Renal cortex interstitium (tissue), 15 donors: ENCODE measurements at places on chromosomes 12 and 14.

DNA sequence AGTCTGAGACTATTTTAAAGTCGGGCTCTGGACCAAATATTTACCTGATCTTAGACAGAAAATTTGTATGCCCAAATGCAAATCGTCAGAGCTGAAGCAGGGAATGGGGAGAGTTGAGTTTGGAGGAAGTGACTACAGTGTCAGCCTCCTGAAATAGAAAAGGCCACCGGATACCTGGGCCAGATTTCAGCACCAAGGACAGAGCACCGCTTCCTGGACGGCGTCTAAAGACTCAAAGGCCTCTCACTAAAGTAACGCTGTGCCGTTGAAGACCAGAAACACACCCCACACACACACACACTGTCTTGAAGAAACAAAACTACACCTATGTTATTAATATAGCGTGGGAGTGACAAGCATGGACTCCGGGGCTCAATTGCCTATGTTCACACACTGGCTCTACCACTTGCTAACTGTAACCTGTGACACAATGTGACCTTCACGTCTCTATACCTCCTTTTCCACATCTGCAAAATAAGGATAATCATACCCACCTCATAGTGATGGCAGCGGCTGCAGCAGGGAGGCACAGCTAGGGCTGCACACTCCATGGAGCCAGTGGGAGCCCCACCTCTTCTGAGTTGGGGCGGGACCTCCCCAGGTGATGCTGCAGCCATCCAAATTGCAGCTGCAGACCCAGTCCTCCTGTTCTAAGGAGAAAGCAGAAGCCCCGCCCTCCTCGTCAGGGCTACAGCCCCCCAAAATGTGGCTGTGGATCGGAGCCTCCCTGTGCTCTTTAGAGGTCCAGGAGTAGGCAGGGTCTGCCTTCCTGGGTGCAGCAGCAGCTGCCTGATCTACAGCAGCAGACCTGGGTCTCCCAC, 35.6 kb downstream of the KRT76 start:
- peak; percentile 78 for DNase-seq

GRCh38 chr12:110373425-110373824, 30.1 kb downstream of the ANAPC7 start:
- DNase-seq = no peak

DNA sequence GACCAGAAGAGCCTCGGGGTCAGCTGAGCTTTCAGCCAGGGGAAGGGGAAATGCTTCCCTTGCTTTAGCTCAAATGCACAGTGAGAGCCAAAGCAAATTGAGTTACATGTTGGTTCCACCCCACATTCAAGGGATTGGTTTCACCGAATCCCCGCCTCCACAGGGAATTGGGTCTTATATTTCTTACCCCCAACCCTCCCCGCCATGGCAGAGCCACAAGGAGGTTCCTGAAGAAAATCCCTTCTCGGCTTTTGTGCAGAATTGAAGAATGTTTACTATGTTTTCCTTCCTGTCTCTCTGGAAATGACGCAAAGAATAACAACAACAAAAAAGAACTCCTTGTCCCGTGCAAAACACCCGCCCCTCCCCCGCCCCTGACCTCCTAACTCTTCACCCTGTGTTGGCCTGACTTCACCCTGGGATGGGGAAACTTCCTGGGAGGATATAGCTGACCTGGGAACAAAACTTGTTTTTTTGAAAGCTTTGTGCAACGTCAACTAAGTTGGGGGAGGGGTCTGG, 21.9 kb upstream of the CIPC start:
- DNase-seq = peak; percentile 53

DNA sequence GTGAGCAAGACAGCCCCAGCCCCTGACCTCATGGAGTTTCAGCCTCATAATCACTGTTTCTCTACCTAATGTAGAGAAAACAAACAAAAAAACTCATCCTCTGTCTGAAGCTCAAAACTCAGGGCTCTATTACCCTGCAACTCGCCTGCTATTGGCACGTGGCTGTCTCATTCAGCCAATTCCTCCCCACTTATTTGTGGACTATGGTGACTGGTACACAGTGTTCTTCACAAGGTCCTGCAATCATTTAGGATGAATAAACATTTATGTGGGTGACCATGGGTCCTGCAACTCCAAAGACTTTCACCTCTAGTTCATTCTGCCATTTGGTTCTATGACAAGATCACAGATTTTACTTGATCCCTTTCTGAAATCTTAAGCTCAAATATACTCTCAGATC, 4.7 kb downstream of the PPP2R3C start:
- DNase-seq = no peak

- DNase-seq = no peak
Observed at GRCh38 chr12:129103231-129103630, 250.0 kb downstream of the GLT1D1 start.

DNA sequence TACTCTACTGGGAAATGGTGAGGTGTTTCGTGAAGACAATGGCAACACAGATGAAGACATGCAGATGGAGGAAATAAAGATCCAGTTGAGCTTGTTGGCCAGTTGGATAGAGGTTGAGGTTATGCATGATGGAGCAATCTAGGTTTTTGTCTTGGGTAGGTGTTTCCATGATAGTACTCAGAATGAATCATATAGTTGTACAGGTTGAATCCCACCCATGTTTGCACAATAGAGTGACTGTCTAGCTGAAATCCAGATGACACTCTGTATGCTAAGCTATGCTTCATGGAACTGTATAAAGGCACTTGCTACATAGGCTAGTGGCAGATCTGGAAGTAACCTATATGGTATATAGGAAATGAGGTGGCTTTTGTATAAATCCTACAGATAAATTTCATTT, 264.9 kb downstream of the NAV3 start:
- DNase-seq = no peak

- DNase-seq = no peak
Observed at GRCh38 chr14:98133806-98134205, 1138.2 kb downstream of the BCL11B start.

DNA sequence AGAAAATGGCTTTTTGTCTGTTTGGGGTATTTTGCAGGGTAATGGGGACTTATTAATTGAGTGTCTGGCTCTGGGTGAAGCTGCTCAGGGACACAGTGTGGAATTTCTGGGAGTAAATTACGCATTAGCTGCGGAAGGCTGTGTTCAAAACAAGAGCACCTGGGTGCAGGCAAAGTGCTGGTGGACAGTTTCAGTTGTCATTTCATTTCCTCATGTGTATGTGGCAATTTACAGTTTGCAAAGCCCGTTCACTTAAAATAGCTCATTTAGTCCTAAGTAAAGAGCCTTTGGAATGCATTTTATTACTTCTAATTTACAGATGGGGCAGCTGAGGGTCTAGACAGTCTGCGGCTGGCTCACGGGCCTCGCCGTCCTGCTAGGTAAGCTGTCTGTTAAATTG, 546.8 kb downstream of the BCL11B start:
- no peak for DNase-seq

DNA sequence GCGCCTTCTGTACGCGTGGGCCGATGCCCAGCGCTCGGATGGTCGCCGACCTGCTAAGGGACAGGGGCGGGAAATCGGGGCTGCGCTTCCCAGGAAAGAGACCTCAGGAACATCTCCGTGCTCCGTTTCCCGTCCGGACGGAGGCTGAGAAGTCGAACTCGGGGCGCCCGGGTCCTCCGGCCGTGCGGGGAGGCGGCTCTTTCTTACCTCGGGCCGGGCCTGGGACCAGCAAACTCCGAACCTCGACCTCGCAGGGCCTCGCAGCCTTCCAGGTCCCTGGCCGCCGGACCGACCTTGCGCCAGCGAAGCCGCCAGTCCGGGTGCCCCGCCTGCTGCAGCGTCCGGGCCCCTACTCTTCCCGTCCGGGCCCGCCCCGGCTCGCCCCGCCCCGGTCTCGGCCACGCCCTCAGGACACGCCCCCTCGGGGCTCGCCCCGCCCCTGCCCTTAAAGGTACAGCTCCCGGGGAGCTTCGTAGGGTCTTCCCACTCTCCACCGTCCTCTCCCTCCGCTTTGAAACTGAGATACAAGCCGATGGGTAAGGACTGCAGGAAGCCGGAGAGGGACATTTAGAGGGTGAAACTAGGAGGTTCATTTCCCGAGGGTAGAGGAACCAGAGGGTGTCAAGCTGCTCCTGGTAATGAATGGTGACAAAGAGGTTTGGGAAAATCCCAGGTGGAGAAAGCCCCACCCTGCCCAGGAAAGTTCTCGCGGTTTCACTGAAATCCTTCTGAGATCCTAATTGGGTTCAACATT, at the start of gene SLC8B1:
Gene SLC8B1 (minus strand): TSS at position 324 of the 754 bp plus-strand sequence. CDS start 2,231 bp downstream, outside the sequence.
- DNase-seq = no peak

DNA sequence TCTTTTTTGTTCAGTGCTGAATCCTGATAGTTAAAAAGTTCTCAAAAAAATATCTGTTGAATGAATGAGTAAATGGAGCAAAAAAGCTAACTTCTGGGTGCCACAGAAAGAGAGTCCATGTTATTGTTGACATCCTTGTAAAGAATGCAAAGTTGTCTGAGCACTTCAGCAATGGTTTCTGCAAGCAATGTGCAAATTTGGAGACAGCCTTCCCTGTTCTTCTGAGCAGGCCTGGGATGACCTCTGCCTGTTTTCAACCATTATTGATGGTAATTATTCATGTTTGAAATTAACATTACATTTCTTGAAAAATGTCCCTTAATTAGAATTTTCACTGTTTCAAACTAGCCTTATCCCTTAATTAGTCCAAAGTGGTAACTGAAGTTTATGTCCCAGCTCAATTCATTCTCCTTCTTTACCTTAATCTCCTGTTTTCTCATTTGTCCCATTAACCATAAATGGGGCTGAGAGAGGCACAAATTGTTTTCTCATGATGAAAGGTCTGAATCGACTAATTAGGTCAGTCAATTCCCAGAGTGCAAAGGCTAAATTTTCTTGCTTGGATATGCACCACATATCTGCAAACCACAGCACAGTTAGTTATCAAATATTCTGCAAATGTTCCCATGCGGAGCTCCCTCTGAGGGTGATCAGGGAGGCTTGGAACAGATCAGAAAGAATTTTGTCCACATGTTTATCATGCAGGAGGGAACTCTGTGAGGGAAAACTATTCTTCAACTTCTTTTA, 139.4 kb upstream of the KRR1 start:
- DNase-seq = no peak

GRCh38 chr14:99272899-99273765, 1.1 kb upstream of the BCL11B start:
- no peak for DNase-seq

GRCh38 chr12:79250186-79250585, 385.6 kb downstream of the SYT1 start:
- DNase-seq = no peak

- no peak for DNase-seq
Observed at GRCh38 chr12:51391283-51392123, at the start of gene GALNT6. TSS of gene GALNT6 (minus strand) at chr12:51391406. CDS start at chr12:51379781, 11,625 bp downstream.

DNA sequence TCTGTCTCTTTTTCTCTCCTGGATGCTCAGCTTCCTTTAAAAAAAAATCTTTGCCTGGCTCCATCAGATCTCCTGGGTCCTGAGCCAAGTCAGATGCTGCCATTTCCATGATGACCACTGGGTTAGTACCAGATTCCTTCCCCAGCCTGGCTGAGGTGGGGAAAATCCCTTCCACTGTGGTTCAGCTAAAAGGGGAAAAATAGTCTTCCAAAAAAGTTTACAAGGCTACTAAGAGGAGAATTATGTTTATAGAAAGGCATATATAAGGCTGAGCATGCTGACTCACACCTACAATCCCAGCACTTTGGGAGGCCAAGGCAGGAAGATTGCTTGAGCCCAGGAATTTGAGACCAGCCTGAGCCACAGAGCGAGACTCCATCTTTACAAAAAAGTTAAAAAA, 28.4 kb upstream of the GAS2L3 start:
- no peak for DNase-seq

GRCh38 chr12:62588916-62589315, 122.3 kb downstream of the MON2 start:
- no peak for DNase-seq

DNA sequence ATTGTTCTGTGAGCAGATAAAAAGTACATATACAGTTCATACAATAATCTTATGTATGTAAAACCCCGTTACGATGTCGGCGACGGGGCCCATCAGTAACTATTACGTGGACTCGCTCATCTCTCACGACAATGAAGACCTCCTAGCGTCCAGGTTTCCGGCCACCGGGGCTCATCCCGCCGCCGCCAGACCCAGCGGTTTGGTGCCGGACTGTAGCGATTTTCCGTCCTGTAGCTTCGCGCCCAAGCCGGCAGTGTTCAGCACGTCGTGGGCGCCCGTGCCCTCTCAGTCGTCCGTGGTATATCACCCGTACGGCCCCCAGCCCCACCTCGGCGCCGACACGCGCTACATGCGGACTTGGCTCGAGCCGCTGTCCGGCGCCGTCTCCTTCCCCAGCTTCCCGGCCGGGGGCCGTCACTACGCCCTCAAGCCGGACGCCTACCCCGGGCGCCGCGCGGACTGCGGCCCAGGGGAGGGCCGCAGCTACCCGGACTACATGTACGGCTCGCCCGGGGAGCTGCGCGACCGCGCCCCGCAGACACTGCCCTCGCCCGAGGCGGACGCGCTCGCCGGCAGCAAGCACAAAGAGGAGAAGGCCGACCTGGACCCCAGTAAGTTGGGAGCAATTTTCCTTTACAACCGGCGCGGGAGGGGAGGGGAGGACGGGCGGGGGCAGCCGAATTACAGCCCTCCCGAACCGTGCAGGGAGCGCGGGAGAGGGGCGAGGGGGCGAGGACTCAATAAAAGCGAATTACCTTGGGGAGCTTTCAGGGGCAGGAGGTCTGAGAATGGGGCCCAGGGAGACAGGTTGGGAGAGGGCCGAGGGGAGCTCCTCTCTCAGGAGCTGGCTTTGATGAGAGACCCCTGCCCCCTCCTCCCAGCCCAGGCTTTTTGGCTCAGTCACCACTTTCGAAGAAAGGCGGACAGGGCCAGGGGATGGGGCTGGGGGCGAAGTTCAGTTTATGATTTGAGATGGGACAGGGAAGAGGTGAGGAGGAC, at the start of gene HOXC9:
Gene HOXC9 (plus strand): TSS at position 46 of the 999 bp plus-strand sequence. CDS start 28 bp downstream, at position 74.
- DNase-seq = no peak

DNA sequence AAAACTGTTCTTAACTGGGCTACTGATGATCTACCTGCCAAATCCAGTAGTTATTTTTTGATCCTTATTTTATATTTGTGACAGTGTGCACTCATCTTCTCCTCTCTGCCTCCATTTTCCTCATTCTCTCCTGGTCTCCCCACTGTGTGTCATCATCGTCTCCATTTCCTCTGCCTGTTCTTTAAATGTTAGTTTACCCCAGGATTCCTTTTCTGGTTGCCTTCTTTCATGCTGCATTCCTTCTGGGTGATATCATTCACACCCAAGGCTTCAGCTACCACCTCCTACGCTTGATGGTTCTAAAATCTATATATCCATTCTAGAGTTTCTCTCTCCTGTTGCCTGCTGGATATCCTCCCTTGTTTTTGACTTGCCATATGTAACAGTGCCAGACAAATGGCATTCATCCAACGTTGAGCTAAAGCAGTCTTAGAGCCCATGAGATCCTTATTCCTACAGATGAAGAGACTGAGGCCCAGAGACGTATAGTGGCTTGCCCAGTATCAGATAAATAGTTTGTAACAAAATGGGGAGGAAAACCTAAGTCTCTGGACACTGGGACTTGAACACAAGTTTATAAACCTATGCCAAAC, 109.5 kb downstream of the DIP2B start:
- no peak for DNase-seq

DNA sequence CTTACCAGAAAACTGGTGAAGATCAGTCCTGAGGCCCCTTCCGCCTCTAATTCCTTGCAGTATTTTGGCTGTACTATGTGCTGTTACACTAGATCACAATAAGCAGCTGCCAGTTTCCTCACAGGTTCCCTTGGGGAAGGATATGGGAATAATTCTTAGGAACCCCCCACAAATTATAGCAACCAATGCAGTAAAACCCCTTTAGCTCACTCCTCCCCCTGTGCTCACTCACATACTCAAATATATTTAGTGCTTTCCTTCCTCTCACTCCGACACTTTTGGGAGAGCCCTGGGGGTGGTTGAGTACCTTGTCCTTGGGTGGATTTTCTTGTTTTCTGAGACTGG, 162.7 kb downstream of the ETV6 start:
- DNase-seq = no peak
